ENCODE measurements at places on chromosomes 5 and 9.

DNA sequence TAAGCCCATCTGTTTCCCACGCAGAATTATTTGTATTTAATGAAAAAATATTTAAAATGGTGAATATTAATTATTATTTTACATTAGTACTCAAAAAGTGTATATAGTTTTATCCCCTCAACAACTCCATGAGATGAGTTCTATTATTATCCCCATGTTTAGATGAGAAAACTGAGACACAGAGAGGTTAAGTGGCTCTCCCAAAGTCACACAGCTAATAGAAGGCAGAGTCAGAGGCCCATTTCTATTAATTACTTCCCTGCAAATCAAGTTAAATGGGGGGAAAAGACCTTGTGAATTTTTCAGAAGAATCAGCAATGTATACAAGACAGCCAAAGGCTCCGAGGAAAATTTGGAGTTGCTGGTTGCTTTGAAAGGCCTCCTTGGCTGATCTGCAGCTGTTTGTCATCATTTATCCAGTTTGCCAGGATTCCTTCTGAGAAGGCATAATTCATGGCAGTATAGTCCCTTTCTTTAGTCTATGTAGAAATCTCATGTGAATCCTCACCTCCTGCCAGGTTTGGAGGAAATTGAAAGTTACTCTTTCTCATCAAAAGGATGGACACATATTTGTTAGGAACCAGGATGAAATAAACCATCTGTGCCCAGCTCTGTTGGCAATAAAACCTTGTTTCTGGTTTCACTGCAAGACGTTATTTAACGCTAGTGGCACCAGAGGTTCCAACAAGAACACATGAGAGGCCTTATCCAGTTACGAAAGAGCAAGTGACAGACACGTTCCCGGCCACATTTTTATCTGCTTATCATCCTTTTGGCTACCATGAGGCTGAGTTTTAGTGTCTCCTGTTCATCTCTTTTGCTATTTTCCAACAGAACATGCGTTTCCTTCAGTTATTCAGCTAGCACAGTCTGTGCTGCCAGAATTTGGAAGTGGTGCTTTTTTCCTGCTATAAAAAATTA, 621 bp downstream of the FYB1 start:
- DNase-seq = no peak

DNA sequence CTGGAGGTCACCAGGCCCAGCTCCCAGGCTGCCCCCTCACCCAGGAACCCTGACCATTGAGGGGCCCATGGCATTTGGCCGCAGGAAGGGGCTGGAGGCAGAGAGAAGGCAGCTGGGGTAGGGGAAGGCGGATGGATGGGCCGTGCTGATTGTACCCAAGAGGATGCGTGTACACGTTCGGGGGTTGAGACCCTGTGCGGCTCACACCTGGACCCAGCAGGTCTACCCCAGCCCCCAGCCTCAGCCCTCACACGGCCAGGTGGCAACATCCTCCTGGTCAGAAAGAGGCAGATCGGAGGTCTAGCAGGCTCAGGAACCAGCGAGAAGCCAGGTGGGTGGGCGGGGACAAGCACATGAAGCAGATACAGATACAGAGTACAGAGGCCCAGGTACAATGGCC, 33.7 kb downstream of the NACC2 start:
- DNase-seq = no peak

- DNase-seq = no peak
Observed at GRCh38 chr9:6923086-6923485, 165.3 kb downstream of the KDM4C start.

GRCh38 chr9:111151537-111151936, 113.3 kb upstream of the LPAR1 start:
- no peak for DNase-seq

DNA sequence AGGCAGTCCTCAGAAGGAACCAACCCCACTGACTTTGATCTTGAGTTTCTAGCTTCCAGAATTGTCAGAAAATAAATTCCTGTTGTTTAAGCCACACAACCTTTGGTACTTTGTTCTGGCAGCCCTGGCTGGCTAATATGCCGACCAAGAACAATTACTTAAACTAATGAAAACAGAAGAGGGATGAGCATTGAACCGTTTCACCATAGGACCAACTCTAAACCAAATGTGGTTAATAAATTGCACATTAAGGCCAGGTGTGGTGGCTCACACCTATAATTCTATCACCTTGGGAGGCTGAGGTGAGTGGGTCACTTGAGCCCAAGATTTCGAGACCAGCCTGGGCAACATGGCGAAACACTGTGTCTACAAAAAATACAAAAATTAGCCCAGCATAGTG, 160.9 kb upstream of the RAI14 start:
- DNase-seq = no peak

- DNase-seq = peak; percentile 73
Observed at GRCh38 chr9:137461663-137462395, 2.7 kb upstream of the NSMF start.

DNA sequence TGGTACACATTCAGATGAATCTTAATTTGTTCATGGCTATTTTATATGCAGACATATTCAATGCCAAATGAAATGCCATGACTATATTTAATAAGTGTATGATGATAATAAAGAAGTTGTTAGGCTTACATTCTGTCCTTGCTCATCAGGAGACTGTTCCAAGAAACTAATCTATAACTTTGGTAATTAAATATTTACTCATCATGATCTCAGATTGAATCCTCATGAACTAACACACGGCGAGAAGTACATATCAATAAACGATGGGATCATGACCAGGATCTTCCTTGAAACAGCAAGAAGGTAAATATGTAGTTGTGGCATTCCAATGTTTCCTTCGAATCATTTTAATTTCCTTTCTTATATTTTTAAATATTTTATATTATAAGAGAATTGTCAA, 12.5 kb upstream of the AGGF1 start:
- DNase-seq = no peak

DNA sequence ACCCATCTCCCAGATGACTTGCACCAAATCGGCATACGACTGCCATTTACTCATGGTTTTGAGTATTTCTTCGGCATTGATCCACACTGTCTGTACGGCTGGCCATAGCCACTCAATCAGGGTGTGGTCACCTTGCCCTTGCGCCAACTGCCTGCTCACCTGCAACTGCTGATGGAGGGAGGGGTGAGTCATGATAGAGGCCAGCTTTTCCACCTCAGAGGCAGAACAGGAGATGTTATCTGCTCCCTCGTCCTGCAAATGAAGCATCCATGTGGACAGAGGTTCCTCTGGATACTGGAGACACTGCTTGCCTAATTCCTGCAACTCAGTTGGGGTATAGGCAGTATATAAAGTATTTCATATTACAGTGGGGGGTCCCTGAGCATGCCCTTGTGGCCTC, 85.6 kb upstream of the ATP10B start:
- no peak for DNase-seq

- no peak for DNase-seq
Observed at GRCh38 chr5:82218374-82219156, 59.6 kb downstream of the RPS23 start.

GRCh38 chr9:137176302-137177182, 4.7 kb upstream of the TMEM210 start:
- DNase-seq = no peak

GRCh38 chr5:129951039-129951438, 46.8 kb downstream of the CHSY3 start:
- no peak for DNase-seq

- DNase-seq = no peak
Observed at GRCh38 chr9:137305060-137305797, 3.2 kb upstream of the NRARP start.

- no peak for DNase-seq
Observed at GRCh38 chr5:148780711-148781110, 45.7 kb upstream of the ADRB2 start.

DNA sequence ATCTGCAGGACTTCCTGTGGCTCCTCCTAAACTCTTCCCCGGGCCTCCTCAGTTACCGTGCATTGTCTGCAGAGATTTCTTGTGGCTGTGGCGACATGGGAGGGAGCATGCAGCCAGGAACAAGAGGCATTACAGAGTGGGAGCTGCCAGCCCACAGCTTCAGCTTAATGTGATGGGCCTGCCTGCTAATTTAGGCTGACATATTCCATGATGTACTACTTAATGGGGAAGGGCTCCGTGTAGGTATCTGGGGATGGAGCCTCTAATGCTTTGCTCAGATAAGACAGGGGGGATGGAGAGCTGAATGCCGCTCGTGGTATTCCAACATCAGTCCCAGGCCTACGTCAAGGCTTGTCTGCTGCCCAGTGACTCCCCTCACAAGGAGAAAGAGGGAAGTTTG, 137.6 kb upstream of the GPR151 start:
- DNase-seq = no peak

DNA sequence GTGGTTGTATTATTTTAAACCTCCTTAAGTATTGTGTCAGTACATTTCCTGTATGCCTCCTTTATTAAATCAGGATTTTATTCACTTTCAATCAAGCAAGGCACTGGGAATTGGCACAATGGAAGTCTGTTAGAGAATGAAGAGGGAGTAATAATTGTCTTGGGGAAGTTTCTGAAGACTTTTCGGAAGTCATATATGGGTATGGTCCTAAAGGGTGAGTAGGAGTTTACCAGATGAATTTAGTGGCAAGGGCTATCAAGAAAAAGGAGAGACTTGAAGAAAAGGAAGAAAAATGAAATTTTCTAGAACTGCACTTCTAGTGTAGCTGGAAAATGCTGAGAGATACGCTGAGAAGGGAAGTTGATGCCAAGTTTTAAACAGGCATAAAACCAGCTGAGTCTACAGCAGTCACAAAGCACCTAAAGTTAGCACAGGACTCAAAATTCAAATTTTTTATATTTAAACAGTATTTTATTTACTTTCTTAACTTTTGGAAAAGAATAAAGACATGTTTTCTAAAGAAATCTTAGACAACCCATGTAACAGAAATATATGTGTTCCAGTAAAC, 184.9 kb downstream of the SMC2 start:
- no peak for DNase-seq

DNA sequence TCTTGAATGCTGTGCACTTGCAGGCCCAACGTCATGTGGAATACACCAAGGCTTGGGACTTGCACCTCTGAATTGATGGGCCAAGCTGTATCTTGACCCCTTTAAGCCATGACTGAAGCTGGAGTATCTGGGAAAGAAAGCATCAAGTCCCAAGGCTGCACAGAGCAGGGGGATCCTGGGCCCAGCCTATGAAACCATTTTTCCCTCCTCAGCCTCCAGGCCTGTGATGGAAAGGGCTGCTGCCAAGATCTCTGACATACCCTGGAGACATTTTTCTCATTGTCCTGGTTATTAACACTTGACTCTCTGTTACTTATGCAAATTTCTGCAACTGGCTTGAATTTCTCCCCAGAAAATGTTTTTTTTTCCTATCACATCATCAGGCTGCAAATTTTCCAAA, 174.0 kb upstream of the SNX2 start:
- no peak for DNase-seq

DNA sequence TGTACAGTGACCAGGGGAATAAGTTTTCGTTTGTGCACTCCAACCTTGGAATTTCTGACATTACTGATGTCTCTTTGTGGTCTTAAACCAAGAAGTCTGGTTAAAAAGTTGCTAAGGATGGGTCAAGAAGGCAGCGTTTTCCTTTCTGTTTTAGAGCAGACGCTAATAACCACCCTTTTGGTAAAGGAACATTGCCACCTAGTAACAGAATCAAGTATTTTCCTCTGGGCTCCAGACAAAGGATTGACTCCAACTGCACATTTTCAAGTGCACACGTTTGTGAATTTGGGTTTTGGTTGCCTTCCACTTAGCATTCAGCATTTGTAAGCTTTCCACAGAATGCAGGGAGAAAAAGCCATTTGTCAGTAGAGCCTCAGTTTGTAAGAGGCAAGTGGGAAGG, 22.2 kb upstream of the CEP78 start:
- DNase-seq = no peak

DNA sequence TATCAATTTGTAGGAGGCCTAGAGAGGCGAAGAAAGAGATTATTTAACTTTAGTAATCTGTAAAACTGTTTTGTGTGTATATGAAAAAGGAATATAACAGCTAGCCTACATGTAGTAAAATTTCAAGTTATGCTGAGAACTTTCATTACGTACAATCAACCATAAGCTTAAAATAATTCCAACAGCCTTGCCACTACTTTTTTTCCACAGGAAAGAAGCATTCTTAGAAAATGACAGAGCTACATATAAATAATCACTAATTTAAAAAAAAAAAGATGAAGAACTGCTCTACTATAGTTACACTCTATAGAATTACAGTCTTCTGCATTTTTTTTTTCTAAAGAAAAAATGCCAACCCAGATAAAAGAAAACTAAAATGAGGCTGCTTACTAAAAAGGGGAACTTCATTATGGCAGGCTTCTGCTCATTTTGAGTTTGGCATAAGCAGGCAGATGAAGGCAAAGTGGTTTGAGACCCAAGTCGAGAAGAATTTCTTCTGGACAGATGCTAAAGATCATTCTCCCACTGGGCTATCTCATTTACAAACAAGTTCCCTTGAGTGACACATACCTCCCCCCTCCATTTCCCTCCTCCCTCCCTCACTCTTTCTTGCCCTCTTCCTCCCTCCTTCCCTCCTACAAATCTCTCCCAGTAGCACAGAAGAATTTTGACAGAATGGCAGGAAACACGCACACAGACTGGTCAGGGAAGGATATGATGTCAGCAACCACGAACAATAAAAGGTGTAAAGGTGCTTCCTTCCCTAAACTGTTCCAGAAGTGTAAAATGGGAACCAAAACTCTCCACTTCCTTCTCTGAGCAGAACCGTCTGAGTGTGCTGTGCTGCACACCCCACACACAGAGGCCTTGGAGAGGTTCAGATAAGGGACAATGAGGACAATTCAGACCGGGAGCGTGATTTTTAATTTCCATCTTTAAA, 56.1 kb downstream of the MEF2C start:
- peak; percentile 91 for DNase-seq

- no peak for DNase-seq
Observed at GRCh38 chr9:112552229-112553056, 65.8 kb downstream of the KIAA1958 start.

DNA sequence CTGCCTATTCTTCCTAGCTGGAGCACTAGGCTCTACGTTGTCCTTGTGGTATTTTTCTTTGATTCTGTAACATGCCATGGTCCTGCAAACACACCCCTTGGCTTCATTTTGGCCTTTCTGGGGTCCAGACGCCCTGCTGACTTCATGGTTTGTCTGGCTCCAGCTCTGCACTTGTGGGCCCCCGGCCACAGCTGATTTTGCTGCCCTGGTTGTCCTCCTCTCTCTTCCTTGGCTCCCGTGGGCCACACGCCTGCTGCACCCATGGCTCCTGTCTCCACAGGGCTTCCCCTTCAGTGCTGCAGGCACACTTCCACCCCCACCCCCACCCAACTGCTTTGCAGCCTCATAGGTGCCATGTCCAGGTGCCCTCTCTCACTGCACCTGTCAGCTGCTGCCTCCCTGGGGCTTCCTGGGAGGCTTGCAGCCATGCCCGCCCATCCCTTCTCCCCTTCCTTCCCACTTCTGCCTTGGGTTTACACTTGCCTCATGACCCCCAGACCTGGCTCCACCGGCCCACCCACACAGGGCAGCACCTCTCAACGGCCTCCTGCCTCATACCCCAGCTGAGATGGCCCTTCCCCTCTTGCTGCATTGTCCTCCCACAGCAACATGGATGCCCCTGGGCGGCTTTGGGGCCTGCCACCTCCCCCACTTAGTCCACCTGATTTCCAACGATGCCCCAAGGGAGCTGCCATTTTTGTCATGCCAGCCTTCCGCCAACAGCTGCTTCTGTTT, 25.6 kb downstream of the SLC6A3 start:
- no peak for DNase-seq

GRCh38 chr5:1481959-1482331, 36.7 kb upstream of the SLC6A3 start:
- no peak for DNase-seq

Data from GM12864 (cell line).